ENCODE measurements at places on chromosomes 11 and 22. TPM values are rescaled to one million over a fixed set of nuclear protein-coding genes. Genes with fewer than 3 reads are reported as not detected.

DNA sequence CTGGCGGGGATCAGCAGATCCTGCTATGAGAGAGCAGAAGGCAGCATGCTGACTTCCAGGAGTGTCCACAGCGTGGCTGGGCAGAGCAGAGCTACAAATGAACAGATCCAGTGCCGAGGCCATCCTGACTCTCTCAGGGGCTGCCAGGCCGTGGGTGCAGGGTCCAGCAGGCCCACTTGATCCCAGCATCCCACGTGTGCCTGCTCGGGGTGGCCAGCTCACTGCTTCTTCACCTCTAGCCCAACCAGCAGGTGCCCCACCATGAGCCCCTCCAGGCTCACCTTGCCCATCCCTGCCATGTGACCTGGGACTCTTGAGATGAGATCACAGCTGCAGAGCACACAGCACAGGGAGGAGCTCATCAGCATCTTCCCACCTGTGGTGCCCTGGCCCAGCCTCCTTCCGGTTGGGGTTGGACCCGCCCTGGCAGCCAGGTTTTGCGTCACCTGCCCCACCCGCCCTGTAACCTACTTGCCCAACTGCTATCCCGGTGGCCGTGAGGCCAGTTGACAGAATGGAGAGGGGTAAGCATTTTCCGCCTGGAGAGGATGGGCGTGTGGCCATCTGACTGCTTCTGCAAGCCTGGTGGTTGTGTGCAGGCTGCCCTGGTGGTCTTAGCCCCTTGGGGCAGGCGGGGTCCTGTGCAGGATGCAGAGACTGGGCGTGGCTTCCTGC, 11.0 kb downstream of the TANGO2 start:
- no peak overlapping the region for H3K27ac ChIP-seq
- peaks cover 5% of the 10 kb centered on the region for H3K36me3 ChIP-seq
- peaks cover 25% of the 10 kb centered on the region for H3K4me1 ChIP-seq
- H3K4me3 ChIP-seq, result no peak overlapping the region
- no peak for DNase-seq

The PANX3 gene
- total RNA-seq, result not detected

GRCh38 chr11:19598456-19598855, 114.2 kb upstream of the NAV2 start:
- no peak overlapping the region for H3K27ac ChIP-seq
- peaks cover 20% of the 10 kb centered on the region for H3K4me1 ChIP-seq
- H3K36me3 ChIP-seq, result no peaks in the 10 kb centered on the region
- H3K27me3 ChIP-seq, result no peaks in the 10 kb centered on the region
- no peak overlapping the region for H3K4me3 ChIP-seq

The OR5P2 gene
- not detected for total RNA-seq

The ZNF214 gene
- 6.2 TPM for total RNA-seq

The CADM1 gene
- 193 TPM for total RNA-seq

The PRCP gene
- total RNA-seq, result 73.2 TPM

DNA sequence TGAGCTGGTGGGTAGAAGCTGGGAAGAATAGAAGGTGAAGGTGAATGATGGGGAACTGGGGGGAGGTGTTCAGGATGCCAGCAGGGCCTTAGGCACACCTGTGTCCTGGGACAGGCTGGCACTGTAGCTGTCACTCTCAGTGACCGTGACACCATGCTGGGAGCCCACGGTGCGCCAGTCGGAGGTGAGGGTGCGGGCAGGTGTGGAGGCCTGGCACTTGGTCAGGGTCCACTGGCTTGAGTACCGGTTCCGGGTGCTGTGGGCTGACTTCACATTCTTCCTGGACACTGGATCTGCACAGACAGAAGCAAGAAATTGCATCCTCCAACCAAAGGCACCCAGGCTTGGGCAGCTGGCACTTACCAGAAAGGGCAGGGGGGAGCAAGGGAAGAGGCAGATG, 103.8 kb downstream of the CEP164 start:
- H3K4me3 ChIP-seq, result no peak overlapping the region
- no peaks in the 10 kb centered on the region for H3K36me3 ChIP-seq
- H3K27ac ChIP-seq, result no peak overlapping the region
- H3K27me3 ChIP-seq, result no peaks in the 10 kb centered on the region

Measured in thyroid gland (tissue), 4 donors.